ENCODE measurements at places on chromosomes 7 and 10. TPM values are rescaled to one million over a fixed set of nuclear protein-coding genes. Genes with fewer than 3 reads are reported as not detected.

DNA sequence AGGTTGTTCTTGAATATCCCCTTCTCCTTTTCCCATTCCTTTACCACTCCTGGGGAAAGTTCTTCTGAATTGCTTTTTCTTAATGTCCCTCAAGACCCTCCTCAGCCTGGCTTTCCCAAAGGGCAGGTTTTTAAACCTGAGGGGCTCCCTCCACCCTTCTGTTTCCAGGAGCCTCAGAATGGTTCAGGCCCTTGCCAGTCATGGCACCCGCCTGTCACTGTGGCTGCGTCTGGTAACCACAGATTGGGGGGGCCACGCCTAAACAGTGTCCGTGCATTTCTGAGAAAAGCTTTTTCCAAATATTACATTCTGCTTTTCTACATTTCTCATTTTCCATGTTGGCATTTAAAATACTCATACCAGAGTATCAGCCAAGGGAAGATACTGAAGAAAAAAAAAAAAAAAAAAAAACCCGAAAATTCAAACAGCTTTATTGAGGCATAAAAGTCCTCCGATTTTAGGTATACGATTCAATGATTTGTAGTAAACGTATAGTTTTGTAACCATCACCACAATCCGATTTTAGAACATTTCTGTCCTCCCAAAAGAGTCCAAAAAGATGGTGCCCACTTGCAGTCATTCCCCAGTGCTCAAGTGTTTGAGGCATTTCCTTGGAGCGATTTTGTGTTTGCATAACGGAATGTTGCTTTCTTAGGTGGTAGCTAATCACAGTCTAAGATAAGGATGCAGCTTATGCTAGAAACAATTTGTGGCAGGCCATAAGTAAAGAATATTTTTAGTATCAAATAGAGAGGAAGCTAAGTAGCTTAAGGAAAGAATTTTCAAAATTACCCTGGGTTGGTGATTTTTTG, 22.1 kb downstream of the HKDC1 start:
- no peak for DNase-seq

- DNase-seq, result no peak
Observed at GRCh38 chr10:6385665-6386064, 182.9 kb downstream of the PFKFB3 start.

- no peak for DNase-seq
Observed at GRCh38 chr10:44427037-44427436, 42.1 kb upstream of the CXCL12 start.

GRCh38 chr10:8043569-8044306, 10.8 kb upstream of the GATA3 start:
- no peak for DNase-seq

DNA sequence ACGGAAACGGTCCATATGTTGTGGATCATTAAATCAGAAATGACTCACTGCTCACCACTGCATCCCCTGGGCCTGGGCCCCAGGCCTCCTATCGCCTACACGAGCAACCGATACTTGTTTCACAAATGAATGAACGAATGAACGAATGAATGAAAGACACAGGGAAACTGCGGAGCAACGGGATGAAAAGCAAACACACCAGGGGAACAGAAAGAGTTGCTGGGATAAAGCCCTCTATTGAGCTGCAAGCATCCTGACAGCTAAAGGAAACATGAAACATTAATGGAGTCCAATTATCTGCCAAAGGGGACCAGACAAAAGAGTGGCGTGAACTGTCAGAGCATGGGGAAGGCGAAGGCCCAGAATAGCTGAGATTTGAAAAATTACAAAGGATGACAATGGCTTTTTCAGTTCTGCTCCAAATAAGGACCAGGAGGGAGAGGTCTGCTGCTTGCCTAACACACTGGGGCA, 92.1 kb downstream of the GRB10 start:
- no peak for DNase-seq

DNA sequence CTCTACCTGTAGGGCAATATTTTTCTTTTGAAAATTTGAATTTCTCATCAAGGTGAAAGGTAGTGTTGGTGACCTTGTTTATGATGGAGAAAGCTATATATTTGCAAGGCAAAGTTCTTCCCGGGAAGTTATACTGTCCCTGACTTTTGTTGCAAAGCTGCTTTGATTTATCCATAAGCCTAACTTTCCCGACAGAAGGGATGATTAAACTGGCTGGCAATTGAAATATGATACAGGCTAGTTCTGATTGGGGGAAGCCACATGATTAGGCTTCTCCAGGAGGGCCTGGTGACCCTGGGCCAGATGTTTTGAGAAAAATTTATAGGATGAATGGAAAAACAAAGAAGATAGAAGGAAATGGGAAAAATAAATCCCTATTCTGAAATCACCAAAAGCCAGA, 215.5 kb downstream of the ACTR3B start:
- DNase-seq, result no peak

Gene ADAM8
- total RNA-seq, result 75.5 TPM

Gene UPK3B
- 0.68 TPM for total RNA-seq

Gene C10orf95
- total RNA-seq, result not detected
